ENCODE measurements at places on chromosomes 13 and 19.

DNA sequence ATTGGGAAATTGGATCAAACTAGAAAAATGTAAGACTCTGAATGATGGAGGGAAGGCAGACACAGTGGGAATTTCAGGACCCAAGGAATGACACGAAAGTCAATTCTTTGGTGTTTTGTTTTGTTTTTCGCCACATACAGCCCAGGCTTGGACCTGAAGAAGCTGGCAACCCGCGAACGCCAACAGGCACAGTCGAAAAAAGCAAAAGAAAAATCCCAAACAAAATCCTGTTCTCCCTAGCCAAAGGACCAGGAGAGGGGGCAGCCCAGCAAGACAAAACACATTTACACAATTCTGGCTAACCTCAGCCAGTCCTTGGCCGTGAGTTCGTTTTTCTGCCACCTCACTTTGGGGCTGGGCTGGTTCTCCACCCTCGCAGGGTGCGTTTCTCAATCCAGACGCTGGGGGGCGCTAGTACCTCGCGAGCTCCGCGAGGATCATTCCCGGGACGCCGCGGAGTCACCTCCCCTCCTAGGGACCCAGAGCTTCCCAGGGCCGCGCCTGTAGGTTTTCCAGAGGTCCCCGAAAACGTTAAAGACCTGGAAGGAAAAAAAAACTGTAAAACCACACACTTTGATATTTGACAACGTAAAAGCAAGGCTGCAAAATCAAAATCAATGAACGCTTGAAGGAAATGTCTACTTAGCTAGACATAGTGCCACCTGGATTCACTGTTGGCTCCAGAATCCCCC is 34.9 kb upstream of the TPM4 start:
- peak; percentile 77 for DNase-seq

GRCh38 chr13:83895994-83896580 is 13.8 kb upstream of the SLITRK1 start:
- DNase-seq = no peak

- DNase-seq = no peak
Measured at GRCh38 chr19:51147663-51148062, 5.6 kb downstream of the SIGLEC7 start.

DNA sequence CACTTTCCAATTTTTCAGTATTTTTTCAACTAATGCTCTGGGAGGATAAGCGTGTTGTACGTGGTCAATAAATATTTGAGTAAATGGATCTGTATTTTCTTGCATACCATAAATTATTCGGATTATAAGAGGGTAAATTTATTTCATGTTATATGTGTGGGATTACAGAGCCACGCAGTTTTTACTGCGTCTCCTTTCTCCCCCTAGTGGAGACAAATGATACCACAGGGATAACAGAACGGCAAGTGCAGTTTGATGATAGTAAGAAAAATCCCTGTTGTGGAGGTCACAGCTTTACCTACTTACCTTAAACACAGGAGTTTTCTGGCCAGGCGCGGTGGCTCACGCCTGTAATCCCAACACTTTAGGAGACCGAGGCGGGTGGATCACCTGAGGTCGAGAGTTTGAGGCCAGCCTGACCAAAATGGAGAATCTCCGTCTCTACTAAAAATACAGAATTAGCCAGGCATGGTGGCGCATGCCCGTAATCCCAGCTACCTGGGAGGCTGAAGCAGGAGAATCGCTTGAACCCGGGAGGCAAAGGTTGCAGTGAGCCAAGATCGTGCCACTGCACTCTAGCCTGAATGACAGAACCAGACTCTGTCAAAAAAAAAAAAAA is 16.8 kb downstream of the MBD3L2B start:
- no peak for DNase-seq

GRCh38 chr13:39971526-39971925 is 316.1 kb downstream of the COG6 start:
- DNase-seq = no peak

DNA sequence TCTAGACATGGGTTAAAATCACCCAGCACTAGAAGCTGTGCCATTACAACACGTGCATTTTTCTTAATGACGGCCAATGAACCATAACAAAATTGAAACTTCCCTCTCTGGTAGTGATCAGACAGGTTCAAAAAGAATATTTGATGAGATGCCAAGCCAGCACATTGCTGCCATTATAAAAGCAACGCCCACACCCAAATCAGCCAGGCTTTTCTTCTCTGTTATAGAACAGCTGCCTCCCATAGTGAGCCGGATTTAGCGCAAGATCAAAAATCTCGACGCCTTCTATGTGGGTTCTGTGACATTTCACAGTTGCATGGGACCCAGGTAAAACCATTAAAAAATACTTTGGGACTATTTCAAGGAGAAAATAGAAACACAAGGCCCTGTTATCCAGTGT is 1158.0 kb downstream of the EFNB2 start:
- DNase-seq = no peak

GRCh38 chr13:36736119-36736726 is 62.4 kb downstream of the SERTM1 start:
- DNase-seq = peak; percentile 18

GRCh38 chr13:27022571-27023311 is 148.9 kb downstream of the USP12 start:
- DNase-seq = no peak

DNA sequence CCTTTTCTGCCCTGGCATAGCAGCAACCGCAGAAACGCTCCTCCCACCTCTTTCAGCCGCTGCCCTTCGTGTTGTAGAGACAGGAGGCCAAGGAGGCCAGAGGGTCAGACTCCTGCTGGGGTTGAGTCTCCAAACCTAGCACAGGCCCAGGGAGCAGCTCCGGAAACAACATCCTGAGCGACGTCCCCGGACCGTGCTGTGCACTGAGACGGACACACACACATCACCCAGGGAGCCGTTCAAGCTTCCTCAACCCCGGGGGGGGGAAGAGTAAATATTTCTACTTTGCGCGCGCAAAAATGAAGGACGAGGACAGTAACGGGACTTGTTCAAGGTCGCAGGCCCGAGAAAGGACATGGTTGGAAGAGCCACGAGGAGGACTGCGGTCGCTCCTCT is 657 bp downstream of the ZNF550 start:
- peak; percentile 15 for DNase-seq

GRCh38 chr19:38107129-38107528 is 116.9 kb downstream of the DPF1 start:
- DNase-seq = no peak
